ENCODE measurements at places on chromosomes 11 and 22.

DNA sequence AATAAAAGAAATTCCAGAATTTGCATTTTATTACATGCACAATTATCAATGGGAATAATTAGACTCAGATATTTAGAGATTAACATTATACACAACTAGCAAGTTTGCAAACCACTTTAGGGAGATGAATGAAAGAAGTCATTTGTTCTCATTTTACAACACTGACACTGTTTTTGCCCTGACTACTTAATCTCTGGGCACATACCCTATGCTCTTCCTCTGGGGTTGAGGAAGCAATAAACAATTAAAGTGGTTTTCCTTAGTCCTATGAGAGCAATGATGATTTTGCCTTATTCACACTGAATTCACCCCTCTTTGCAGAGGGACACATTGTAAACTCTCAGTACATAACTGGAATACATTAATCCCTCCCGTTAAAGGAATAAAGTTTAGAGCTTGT, 72.7 kb downstream of the TRPC6 start:
- no peak for DNase-seq

DNA sequence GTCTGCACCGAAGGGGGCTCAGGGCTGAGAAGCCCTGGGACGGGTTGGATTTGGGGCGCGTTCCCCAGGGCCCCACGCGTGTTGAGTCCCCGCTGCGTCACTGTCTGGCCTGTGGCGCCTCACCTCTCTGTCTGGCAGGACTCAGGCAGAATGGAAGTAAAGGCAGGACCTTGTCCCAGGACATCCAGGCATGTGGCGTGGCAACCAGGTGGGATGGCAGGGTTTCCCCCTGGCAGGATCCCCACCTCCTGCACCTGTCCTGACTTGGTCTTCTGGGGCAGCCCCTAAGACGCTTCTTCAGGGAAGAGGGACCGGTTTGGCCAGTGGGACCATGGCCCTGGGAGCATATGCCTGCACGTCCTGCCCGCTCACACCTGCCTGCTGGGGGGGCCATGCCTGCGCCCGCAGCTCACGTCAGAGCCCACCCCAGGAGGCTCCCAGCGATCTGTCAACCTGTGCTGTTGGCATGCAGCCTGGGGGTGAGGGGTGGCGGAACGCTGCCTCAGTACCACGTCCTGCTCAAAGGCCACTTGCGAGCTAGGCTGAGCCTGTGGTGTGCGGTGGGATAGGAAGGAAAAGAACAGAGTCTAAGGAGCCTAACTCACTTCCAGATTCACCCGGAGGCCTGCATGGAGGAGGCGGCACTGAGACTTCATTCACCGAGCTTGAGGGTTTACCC, 72.7 kb downstream of the KCNQ1 start:
- no peak for DNase-seq

- DNase-seq = no peak
These were observed 17.8 kb downstream of the PRRG4 start for GRCh38 chr11:32847511-32847910.

- DNase-seq = no peak
These were observed 288.1 kb downstream of the ETS1 start for GRCh38 chr11:128299132-128299726.

DNA sequence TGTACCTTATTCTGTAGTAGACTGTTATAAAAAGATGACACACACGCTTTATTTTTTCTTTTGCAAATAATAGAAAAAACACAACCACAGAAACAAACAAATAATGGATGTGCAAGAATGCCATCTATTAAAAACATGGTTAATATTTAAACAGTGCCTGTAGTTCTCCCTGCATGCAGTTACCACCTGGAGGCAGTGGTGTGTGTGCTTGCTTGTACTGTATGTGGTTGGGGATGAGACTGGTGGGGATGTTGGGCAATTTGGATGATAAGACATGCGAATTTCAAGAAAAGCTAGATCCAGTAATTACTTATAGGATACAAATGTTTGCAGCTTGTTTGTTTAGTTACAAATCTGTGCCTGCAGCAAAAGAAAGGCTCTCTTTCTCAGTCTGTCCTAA, 3.6 kb downstream of the C11orf87 start:
- no peak for DNase-seq

- peak; percentile 21 for DNase-seq
These were observed 789 bp downstream of the SIK2 start for GRCh38 chr11:111602865-111603610.

DNA sequence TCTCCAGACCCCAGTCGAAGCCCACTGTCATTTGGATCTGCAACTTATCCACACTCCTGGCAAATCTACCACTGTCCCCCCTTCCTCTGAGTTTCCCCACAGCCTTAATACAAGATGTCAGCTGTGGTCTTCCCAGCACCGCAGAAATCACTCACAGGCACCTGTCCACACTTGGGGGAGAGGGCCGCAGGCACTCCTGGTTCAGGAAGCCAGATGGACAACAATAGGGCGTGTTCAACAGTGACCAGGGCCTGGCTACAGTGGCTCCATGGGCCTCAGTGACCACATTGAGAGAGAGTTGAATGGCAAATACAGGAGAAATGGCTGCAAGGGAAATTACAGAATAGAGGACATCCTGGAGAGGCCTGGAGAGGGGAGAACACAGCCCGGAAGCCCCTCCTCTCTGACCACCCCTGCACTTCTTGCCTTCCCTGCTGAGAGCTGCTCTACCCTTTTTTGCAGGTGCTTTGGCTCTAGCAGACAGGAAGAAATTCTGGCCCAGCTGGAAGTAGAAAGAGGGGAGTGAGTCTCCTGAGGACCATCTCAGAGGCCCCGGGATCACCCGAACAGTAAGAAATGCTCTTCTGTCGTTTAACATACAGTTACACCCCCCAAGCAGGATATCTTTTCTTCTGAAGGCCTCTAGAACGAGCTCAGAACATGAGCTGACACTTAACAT, 164.6 kb downstream of the FEZ1 start:
- no peak for DNase-seq

DNA sequence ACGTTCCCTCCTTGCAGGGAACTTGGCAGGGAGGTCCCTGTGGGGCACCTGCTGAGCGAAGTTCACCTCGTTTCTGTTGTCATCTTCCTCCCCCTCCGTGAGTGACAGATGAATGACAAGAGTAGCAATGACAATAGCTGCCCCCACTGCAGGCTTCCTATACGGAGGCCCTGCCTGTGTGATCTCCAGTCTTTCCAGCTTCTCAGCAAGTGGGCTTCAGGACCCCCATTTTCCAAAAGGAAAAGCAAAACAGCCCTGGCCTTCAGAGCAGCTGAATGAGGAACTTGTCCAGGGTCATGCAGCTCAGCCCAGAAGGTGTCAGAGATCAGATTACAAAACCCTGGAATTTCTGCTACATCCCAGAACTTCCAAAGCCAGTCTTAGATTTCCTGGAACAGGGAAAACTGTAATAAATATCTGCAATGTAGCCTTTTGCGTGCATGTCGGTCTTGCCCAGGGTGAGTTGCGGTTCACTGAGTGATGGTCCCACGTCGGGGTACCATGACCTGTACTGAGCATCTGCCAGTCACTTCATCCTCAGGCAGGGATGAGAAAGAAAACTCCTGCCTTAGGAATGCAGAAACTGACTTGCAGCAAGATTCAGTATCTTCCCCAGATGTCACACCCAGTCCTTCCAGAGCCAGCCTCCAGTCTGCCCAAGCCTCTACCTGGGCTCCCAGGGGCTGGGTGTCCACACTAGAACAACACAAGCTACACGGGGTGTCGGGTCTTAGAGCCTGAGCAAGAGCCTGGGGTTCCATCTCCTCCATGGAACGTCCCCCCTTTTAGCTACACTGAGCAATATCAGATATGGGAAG, 1457.0 kb downstream of the BRD1 start:
- no peak for DNase-seq

Data from activated CD4-positive, alpha-beta T cell treated with anti-CD3 and anti-CD28 coated beads for 36 hours (primary cell).